ENCODE measurements at places on chromosomes 7 and 10.

GRCh38 chr7:95886501-95887090 is 114.2 kb downstream of the DYNC1I1 start:
- no peak for DNase-seq

- no peak for DNase-seq
These were observed 64.0 kb downstream of the CSGALNACT2 start for GRCh38 chr10:43202224-43202656.

GRCh38 chr10:124532106-124532641 is 70.6 kb downstream of the LHPP start:
- DNase-seq = no peak

DNA sequence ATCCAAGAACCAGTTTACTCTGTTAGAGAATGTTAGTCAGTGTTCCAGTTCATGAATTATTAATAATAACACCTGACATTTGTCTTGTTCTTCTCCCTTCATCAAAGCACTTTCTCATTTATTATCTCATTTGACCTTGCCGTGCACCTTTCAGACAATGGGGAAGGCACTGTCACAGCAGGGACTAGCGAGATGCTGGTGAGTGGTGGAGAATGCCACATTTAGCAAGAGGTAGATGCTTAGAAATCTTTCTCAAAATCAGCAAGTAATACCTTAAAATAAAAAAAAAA is 34.2 kb upstream of the XRCC2 start:
- DNase-seq = no peak

DNA sequence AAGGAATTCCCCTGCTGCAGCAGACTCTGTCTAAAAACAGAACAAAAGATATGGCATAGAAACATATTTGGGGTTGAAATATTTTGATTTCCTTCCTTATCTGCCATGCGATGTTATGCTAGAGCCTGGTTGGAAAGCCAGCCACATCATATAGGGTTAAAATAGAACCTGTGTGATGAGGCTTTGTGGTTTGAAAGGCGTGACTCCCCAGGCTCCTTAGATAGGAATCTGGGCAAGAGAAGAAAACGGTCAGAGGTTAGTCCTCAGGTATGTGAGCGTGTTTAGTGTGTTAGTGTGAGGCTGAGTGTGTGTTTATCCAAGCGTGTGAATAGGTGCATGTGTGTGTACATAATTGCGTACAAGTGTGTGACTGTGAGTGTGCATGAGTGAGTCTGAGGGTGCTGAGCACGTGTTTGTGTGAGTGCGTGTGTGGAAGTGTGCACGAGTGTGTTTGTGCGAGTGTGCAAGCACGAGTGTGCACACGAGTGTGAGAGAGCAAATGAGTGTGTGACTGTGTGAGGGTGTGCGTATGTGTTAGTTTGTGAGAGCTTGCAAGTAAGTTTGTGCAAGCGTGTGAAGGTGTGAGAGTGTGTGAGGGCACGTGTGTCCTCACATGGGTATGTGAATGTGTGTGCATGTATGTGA is 79.9 kb downstream of the COL26A1 start:
- DNase-seq = no peak
